ENCODE measurements at places on chromosomes 6 and 20.

DNA sequence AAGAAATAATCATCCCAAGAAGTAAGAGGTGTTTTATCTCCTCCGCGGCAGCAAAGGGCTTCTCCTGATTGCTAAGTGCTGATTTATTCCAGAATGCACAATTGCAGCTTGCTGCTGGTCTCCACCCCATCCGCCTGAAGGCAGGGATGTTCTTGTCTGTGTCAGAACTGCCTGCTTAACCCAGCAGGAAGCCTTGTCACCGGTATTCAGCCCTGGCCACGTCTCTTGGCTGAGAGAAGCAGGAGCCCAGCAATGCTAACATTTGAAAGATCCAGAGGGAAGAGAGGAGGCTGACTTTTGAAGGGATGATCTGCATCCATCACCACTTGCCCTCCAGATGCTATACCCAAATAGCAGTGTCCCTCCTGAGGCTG lies 4.2 kb downstream of the SCML4 start:
- no peak for DNase-seq

- DNase-seq, result no peak
These were observed 80.7 kb downstream of the RREB1 start for GRCh38 chr6:7188492-7188891.

GRCh38 chr6:157061770-157062594 lies 261.3 kb downstream of the TMEM242 start:
- no peak for DNase-seq

GRCh38 chr6:12150812-12151432 lies 138.8 kb downstream of the HIVEP1 start:
- no peak for DNase-seq

DNA sequence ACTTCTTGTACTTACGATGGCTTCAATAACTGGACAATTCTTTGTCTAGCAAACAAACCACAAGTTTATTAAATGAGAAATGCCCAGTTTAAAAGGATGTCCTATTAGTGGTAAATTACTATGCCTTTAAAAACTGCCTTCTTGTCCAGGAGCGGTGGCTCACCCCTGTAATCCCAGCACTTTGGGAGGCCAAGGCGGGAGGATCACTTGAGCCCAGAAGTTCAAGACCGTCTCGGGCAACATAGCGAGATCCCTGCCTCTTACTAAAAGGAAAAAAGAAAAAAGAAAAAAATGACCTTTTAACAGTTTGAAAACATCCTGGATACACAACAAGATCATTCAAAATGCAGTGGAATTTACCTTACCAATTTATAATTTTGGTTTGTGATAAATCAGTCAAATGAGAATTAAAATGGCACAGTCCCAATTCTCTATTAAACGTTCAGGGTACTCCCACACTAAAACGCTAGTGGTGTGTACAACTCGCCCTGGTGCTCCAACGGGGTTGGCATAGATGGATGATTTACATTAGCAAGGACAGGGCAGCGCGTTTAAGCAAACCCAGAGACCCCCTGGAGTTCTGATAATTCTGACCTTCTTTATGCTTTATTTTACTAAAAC lies 2.3 kb downstream of the ZBTB2 start:
- DNase-seq, result no peak

- DNase-seq, result no peak
These were observed 105.1 kb downstream of the UST start for GRCh38 chr6:148851683-148852556.

DNA sequence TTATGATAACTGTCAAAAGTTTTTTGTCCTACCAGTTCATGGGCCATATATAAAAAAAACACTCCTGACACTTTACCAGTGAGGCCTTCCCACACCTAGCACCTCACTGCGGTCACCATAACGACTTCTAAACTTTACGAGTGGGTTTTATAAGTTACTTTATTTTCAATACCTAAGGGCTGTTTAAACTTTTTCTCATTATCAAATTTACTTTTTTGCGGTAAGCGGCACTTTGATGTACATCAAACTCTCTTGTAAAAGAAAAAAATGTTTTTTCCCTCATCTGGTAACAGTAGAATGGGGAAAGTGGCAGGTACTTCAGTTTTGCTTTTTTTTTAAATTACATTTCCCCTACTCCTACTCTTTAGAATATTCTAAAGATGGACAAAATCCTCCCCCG lies 36.2 kb downstream of the FYN start:
- DNase-seq, result no peak

- DNase-seq, result no peak
These were observed 627.3 kb downstream of the UTRN start for GRCh38 chr6:144912474-144912873.

GRCh38 chr6:70700922-70701876 lies 33.5 kb downstream of the SMAP1 start:
- DNase-seq, result no peak
